HCEC 1CT (cell line): ENCODE measurements at places on chromosomes 4 and X.

GRCh38 chrX:153650959-153651358, 4.0 kb downstream of the DUSP9 start:
- no peak for DNase-seq

DNA sequence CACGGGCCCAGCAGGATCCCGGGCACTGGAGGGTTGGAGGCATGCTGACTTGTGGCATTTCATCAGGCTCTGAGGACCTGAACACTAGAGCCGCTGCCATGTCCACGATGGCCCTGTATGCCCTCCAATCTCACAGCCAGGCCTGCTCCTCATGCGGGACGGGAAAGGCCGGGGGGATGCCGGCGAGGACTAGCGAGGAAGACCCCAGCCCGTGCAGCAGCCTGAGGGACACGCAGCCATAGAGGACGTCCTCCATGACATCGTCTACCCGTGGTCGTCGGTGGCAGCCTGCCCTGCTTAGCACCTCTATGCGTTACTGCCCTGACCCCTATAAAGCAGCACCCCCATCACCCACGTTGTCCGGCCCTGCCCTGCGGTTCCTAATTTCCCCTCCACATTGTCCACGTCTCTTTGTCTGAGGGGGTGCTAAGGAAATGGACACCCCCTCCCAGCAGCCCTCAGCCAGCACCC, 32.6 kb downstream of the HMX1 start:
- no peak for DNase-seq

- DNase-seq, result no peak
Measured at GRCh38 chrX:109940411-109940810, 62.5 kb upstream of the TMEM164 start.

GRCh38 chr4:18109676-18110075, 88.1 kb upstream of the LCORL start:
- no peak for DNase-seq

GRCh38 chrX:22206781-22207180, 65.9 kb upstream of the CBLL2 start:
- no peak for DNase-seq

GRCh38 chrX:7545564-7545963, 297.4 kb upstream of the VCX start:
- no peak for DNase-seq

DNA sequence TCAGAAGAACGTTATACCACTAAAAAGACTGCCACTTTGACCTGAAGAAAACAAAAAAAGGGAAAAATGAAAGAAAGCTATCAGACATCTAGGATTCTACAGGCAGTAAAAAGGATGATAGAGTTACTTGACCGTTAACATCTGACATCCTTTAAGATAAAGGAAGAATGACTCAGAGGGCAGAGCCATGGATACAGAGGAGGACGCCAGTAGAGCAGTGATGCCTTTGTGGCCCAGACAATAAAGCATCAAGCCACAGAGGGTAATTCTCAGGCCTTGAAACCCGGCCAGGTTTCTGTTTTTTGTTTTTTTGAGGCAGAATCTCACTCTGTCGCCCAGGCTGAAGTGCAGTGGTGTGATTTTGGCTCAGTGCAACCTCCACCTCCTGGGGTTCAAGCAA, 9.5 kb upstream of the BEX1 start:
- no peak for DNase-seq

- peak; percentile 41 for DNase-seq
Measured at GRCh38 chr4:6668391-6668790, 25.3 kb upstream of the S100P start.

DNA sequence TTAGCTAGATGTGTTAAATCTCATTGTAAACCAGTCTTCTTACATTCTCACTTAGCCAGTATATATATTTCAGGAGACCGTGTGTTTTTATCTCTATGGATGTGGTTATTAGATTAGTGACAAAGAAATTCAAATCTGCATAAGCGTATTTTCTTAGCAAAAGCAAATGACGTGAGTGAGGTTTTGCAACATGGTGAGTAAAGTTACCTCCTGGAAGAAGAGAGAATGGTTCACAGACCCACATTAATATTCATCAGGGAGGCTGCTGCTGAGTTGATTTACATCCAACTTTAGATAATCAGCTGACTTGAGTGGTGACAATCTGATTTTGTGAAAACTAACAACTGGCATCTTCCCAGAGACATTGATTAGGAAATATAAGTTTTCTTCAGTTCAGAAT, 589.9 kb upstream of the GALNT7 start:
- DNase-seq, result no peak

DNA sequence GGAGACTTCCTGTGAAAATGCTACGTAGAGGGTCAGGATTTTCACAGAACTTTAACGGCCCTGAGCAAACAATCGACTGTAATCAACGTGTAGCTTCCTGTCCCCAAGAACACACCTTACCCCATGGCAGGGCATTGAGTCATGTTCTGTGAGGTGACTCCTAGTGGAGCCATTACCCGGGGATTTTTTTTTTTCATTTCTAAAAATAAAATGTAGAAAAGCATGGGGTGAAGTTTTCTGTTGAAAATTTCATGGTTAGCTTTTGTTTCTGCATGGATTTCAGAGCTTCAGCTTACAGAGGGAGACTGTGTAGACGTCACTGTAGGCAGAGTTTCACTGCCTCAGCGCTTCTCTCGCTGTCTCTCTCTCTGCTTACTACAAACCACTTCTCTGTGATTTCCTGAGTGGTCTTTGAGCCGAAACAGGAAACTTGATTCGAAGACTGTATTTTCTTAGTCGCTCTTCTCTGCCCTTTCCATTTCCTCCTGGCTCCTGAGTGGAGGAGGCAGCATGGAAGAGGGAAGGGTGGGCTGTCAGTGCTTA, 111.7 kb downstream of the NFKB1 start:
- DNase-seq, result no peak

DNA sequence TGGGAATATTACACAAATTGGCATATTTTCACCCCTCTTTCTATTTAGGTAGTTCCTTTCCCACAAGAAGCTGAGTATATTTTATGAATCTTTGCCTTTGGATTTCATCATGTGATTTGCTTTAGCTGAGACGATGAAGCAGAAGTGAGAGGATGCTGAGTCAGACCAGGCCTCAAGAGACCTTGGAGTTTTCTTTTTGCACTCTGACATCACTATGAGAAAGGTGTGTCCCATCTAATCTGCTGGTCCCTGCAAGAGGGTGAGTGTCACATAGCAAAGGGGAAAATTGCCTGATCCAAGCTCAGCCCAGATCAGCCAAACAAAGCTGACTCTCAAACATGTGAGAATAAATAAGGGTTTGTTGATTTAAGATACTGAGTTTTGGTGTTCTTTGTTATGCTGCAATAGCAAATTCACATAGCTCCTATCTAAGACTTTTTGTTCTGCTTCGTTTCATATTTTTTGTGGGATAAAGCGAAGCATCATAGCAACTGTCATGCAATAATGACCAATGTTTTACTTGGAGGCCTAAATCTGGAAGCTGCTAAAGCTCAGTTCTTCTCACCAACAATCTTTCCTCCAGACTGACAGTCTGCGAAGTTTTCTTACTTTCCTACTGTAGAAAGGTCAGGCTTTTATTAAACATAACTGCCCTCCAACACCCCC, 176.9 kb downstream of the PDHA2 start:
- DNase-seq, result no peak

DNA sequence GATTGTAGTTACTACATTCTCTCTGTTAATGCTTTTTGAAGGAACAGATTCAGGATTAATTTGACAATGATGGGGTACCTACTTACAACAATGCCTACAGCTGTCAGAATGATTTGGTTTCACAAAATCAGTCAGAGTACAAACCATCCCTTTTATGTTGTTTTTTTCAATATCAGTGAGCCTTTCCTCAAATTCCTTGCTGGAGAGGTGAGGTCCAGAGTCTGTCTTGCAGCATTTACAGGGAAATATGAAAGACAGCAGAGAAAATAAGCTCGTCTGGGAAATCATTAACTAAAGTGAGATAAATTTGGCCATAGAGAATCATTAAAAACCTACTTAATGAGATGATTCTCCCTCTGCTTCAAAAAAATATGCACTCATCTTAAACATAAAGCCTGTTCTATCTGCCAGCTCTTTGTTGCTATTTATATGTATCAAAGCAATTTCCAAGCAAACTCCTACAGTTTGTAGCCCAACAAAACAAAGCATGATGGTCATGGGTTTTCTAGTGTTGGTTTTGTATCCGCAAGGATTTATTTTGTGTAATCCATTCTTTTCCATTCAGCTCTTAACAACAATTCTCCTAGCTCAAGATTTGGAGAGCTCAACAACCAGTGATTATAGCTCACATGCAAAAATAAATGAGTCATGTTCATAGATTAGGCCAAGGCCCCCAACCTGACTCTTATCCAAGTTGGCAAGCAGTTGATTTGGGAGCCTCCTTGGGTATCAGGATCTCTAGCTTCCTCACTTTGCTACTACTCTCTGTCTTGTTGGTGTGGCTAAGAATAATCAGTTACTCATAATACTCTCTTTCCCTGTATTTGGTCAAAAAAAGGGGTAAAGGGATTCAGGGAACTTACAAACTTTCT, 222.6 kb downstream of the ENOX2 start:
- DNase-seq, result peak; percentile 28

DNA sequence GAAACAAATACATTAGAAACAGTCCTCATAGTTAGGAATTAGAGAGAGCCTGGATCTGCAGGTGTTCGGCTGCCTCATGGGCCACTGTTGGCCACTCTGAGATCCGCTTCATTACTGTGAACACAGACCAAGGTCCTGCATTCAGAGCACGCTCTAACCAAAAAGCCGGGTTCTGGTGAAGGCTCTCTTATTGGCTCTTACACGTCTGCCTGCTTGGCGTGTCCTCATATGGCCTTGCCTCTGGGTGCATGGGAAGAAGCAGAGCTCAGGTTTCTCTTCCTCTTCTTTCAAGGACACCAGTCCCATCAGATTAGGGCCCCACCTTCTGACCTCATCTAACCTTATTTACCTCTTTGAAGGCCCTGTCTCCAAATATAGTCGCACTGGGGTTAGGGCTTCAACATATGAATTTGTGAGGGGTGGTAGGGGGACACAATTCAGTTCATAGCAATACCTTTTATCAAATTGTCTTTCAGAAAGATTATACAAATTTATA, 37.1 kb upstream of the ELF2 start:
- DNase-seq, result no peak

GRCh38 chr4:173420324-173420752, 21.4 kb upstream of the SCRG1 start:
- DNase-seq, result peak; percentile 24

DNA sequence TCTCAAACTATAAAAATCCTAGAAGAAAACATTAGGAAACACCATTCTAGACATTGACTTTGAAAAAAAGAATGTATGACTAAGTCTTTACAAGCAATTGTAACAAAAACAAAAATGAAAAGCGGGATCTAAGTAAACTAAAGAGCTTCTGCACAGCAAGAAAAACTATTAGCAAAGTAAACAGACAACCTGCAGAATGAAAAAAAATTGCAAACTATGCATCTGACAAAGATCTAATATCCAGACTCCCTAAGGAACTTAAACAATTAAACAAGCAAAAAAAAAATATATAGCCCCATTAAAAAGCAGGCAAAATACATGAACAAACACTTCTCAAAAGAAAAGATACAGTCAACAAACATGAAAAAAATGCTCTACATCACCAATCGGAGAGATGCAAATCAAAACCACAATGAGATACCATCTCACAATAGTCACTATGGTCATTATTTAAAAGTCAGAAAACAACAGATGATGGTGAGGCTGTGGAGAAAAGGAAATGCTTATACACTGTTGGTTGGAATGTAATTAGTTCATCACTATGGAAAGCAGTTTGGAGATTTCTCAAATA, 168.1 kb downstream of the EPHA5 start:
- peak; percentile 77 for DNase-seq

- DNase-seq, result no peak
Measured at GRCh38 chr4:23305026-23305425, 584.8 kb downstream of the PPARGC1A start.

- no peak for DNase-seq
Measured at GRCh38 chr4:87037671-87038334, 103.0 kb downstream of the AFF1 start.

DNA sequence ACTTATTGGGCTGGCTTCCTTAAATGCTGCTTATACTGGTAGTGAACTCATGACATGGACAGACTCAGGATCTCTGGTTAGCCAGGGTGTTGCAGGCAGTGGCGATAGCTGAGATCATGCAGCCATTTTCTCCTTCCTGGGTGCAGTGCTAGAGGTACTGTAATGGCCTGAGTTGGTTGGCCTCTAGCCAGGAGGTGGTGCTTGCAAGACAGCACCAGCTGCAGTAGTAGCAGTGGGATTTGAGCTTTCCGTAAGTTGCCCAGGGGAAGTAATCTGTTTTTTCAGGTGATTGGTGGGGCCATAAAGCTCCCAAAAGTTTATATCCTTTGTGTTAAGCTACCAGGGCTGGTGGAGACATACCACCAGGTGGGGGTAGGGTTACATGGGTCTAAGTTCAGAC, 45.1 kb upstream of the AADAT start:
- DNase-seq, result no peak

GRCh38 chrX:74009041-74009440, 294.9 kb upstream of the ZCCHC13 start:
- DNase-seq, result peak; percentile 14

GRCh38 chr4:181845617-181846016, 397.6 kb upstream of the TENM3 start:
- DNase-seq, result no peak

DNA sequence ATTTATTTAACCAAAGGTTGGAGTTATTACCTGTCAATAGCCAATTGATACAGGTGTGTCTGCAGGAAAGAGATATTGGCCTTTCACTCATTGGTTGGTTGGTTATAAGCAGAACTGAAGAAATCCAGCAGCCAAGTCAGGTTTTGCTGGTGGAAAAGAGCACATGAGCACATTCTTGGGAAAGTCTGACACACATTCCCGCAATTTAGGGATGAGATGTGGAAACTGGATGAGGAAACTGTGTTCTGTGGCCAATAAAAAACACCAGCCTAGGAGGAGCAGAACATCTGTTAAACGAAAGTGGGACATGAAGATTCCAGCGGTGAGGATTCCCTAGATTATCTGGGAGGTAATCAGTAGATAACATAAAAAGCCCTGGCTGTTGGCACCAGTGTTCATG, 567.4 kb upstream of the CPEB2 start:
- DNase-seq, result peak; percentile 51

DNA sequence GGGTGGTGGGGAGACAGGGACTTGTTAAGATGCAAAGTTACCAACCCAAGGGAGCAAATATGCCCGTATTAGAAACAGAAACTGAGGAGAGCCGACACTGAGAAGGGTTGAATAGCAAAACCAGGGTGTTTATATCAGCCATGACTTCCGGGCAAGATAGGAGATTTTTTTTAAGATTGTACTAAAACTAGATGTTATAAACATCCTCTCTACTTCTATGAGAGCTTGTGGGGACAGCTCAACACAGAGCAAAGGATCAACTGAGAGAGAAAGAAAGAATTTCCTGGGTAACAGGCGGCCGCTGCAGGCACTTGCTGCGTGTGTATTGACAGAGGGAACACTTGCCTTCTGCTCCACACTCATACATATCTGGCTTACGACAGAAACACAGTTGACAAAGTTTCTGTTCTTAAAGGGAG, 49.1 kb upstream of the FBXW7 start:
- DNase-seq, result no peak

DNA sequence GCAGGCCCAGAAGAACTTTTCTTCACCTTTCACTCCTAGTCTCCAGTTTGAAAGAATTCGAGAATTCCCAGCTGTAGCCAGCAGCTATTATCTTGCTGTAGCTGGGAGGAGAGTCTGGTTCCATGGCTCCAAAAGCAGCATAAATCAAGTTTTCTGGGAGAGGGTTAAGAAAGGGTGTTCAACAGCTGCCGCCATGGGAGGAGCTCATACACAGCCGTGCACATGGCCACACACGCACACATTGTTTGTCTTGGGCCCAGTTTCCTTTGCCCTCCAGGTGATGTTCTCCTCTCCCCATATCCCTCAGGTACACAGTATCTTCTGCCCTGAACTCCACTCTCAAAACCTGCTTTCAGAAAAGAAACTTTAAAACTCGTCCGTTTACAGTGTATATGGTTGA, 4.1 kb upstream of the GPC3 start:
- no peak for DNase-seq
